ENCODE measurements at places on chromosomes 3 and 15. TPM values are rescaled to one million over a fixed set of nuclear protein-coding genes. Genes with fewer than 3 reads are reported as not detected.

The SOX14 gene
- 0.21 TPM for total RNA-seq

- DNase-seq, result no peak
These were observed 70.9 kb upstream of the ARNT2 start for GRCh38 chr15:80333261-80333660.

DNA sequence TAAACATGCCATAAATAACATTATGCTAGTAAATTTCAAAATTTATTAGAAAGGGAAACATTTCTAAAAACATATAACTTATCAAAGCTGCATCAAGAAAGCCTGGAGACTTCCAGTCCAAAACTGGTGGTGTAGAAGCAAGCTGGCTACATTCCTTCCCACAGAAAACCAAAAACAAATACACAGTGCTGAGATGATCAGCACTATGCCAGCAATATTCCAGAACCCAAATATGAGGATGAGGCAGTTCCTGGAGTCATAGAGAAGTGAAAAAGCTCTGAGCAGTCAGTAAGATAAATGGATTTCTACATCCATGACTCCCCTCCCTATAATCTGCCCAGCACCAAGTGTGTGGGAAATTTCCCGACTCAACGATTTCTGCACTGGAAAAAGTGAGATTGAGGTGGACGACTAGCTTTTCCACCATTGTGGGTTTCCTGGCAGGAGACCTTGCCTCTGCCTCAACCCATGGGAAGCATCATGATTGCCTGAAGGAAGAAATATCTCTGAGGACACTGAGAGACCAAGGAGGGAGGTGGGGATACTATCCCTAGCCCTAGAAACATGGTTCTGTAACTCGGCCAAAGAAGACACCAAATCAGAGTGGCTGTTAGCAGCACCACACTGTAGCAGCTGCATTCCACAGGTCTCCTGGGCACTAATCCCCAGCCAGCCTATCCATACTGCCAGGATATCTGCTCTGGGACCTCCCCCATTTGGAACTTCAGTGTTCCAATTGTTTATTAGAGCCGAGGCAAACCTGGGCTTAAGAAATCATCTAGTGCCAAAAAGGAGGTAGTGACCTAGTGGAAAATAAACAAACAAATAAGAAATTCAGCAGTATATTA lies 11.8 kb upstream of the CLN6 start:
- no peak for DNase-seq

DNA sequence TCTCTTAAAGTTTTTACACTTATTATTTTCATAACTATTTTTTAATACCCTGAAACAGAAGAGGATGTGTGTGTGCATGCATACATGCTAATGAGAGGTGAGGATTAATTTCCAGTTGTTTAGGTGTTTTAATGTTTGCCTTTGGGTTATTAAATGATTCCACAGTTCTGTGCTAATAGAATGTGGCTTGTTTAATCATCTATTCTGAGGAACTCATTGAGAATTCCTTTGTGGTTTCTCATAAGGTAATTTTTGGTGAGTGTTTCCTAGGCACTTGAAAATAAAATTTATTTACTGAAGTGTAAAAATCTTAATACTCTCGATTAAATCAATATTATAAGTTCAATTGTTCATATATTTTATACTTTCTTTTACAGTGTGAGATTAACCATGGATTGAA lies 38.0 kb downstream of the STAC start:
- no peak for DNase-seq

DNA sequence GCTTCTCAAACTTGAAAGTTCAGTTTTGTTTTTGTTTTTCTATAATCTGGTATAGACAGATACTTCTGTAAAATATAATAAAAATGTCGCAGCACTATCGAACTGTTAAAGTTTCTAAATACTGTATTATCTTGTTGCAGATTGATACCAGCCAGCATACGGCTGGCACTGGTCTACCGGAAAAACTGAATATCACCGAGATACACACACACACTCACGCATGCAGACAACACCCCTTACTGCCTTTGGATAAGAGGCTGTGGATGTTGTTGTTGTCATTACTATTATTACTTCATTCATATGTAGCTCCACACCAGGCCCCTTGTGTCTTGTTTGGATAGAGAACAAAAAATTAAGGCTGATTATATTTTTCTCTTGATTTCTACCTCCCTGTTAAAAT lies 32.4 kb downstream of the MAP6D1 start:
- no peak for DNase-seq

- DNase-seq, result no peak
These were observed 20.2 kb downstream of the RNF13 start for GRCh38 chr3:149833241-149833640.

DNA sequence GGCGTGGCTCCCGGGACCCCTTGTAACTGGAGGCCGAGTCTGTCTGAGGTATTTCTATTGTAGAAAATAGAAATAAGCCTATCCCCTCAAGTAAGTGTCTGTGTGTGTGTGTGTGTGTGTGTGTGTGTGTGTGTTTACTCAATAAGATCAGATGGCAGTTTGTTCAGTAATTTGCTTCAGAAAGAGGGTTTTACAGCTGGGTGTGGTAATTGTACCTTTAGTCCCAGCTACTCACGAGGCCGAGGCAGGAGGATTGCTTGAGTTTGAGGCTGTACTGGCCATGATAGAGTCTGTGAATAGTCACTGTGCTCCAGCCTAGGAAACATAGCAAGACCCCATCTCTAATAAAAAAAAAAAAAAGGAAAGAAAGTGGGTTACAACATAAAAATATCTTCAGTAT lies 8.7 kb downstream of the SPINT1 start:
- DNase-seq, result no peak

The U2SURP gene
- 167 TPM for total RNA-seq

GRCh38 chr15:39919748-39920509 lies at the start of gene GPR176:
GPR176 (minus strand) TSS chr15:39920266; CDS start chr15:39920026, 240 bp downstream.
- no peak for DNase-seq

The SLC22A14 gene
- total RNA-seq, result not detected

DNA sequence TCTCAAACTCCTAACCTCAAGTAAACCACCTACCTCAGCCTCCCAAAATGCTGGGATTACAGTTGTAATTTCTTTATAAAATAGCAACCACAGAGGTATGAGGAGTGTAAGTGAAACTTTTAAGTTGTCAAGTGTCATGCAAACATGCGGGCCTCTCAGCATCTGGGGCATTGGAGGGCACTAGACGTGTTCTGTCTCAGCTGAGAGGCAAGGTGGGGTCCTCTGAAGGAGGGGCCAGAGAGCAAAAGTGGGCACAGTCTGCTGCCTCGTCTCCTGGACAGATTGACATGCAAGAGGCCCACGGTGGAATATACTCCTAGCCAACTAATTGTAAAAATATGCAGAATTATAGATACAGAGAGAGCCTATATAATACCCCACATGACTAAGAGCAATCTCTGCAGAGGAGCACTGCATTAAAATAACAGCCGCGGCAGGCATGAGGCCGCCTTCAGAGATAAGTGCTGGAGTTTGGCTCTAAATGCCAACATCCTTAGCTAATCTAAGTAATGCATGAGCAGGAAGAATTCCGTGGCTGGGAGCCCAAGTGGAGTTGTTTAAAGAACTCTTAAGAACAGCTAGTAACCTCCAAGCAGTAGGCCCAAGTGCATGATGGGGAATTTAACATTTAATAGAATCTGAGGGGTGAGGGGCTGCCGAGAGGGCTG lies 87.8 kb upstream of the RNU6-1 start:
- no peak for DNase-seq

The RSL24D1 gene
- total RNA-seq, result 130 TPM

GRCh38 chr15:63323798-63324563 lies 46.6 kb downstream of the APH1B start:
- DNase-seq, result no peak

DNA sequence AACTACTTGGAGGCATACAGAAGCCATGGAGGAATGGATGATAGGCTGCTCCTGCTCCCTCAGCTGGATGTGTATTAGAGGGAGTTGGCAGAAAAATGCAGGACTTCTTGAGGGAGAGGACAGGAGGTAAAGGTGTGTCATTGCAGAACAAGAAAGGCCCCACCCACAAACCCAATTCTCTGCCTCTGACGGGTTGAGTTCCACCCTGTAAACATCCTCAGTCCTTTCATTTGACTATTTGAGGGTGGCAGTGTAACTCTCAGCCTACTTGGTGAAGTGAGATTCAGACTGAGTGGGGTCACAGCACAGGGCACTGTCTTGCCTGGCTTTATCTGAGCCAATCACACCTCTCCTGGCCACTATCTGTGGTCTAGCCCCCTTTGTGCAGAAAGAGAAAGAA lies at the start of gene TPRG1:
TSS of gene TPRG1 (plus strand) at position 265 of the 400 bp plus-strand sequence. CDS start 35,414 bp downstream, outside the sequence.
- no peak for DNase-seq

DNA sequence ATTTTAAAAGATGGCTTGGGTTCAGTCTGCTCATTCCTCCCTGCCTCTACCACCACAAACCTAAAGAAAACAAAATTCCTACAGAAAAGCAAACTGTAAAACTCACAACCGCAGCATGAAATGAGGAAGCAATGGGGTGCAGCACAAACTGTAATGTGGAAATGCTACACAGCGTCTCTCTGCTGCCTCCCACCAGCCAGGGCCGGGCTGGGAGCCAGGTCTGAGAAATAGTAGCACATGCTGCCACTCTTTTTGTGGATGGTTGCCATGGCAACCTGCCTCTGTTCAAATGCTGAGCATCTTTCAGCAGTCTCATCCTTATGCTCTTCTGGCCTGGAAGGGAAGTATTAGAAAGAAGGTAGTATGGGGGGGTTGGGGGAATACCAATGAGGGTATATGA lies 55.4 kb downstream of the EOMES start:
- peak; percentile 41 for DNase-seq

- DNase-seq, result no peak
These were observed 32.3 kb upstream of the PROK2 start for GRCh38 chr3:71817262-71817661.

- no peak for DNase-seq
These were observed 60.9 kb upstream of the TJP1 start for GRCh38 chr15:29883126-29883525.

GRCh38 chr3:188978421-188979171 lies 193.2 kb upstream of the TPRG1 start:
- DNase-seq, result no peak

DNA sequence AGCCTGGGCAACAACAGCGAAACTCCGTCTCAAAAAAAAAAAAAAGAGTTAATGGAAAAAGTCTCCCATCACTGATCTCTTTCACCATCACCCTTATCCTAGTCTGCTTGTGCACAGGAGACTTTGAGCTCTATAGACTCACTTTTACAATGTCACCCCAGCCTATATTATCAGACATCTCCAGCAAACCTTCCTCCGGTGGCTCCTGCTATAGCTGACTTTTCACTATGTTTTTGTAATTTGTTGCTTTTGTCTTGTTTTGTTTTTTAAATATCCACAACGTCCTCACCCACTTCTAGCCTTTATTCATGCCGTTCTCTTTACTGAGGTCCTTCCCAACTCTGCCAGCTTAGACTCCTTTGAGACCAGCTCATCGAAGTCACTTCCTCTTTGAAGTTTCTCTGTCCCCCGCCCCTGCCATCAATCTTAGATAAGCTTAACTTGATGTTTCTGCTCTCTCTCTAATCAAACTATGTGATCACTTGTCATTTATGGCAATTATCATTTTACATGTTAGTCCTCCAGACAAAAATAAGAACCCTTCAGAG lies 82.7 kb upstream of the CHD2 start:
- no peak for DNase-seq

The APH1B gene
- 22.9 TPM for total RNA-seq

The ACAN gene
- total RNA-seq, result 0.71 TPM

GRCh38 chr3:169278092-169278491 lies 385.4 kb downstream of the MECOM start:
- DNase-seq, result no peak

The ZNF620 gene
- 20.2 TPM for total RNA-seq

DNA sequence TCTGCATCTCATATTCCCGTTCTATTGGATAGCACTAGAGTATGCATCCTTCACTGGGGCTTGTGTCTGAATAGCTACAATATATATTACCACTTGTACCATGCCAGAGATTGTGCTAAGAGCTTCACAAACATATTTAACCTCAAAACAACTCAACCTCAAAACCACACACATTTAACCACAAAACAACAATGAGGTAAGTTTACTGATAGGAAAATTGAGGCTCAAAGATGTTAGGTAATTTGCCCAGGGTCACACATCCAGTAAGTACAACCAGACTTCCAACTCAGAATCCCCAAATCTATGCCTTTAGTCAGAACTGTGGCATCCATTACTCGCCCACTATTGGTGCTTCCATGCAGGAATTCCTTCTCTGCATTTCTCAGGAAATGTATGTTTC lies 220.0 kb downstream of the FAM43A start:
- no peak for DNase-seq

The GMNC gene
- 0.24 TPM for total RNA-seq

The EPHB3 gene
- 0.80 TPM for total RNA-seq

The ACTC1 gene
- total RNA-seq, result 90.0 TPM

GRCh38 chr3:33490641-33491241 lies 50.5 kb upstream of the UBP1 start:
- no peak for DNase-seq

DNA sequence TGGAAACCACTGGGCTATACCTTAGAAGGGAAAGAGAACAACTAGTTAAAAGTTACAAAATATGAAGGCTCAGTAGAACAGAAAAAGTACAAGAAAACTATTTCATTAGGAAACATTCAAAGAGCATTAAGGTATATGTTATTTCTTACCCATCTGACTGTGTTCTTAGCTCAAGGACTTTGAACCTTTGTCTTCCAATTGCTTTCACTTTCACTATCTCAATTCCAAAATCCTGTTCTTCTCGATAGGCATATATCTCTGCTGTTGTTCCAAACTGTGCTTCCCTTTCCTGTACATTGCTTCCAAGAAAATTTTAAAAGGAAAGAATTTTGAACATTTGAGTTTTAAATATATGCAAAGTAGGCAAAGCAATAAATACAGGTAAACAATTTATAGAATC lies 6.9 kb downstream of the CRBN start:
- no peak for DNase-seq

DNA sequence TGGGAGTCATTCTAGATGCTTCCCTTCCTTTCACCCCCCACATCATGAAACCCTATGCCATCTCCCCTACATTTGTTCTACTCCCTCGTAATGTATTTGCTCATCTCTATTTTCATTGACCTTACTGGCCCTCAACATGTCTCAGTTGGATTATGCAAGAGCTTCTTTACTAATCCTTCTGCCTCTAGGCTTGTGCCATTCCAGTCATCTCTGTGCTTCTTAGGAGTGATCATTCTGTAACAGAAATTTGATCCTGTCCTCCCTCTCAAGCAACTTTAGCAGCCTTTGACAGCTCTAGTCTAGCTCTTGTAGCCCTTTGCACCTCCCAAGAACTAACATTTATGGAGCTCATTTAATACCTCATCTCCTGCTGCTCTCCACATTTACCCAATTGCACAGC lies 64.7 kb downstream of the ISL2 start:
- DNase-seq, result no peak

GRCh38 chr3:80043226-80043625 lies 275.4 kb upstream of the ROBO1 start:
- DNase-seq, result no peak

GRCh38 chr15:71821547-71822129 lies 11.3 kb downstream of the NR2E3 start:
- no peak for DNase-seq

- no peak for DNase-seq
These were observed 19.1 kb upstream of the RBP1 start for GRCh38 chr3:139558351-139559266.

DNA sequence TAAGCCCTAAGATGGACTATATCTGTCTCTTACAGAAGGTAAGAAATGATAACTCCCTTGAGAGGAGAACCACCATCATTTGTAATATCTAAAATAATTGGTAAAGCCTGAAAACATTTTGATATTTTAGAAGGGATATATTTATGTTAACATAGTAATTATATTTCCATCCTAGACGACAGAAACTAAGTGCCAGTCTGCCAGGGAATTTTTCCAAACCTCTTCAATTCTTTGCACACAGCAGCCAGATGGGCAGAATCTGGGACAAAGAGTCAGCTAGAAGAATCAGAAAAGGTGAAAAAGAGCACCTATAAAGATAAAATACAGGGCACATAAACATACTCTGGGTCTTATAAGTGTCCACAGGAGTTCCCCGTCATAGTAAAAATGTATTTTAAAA lies 70.0 kb upstream of the CBLB start:
- no peak for DNase-seq

The RTP3 gene
- total RNA-seq, result not detected
